Mucosa of gallbladder (tissue), 1 donor: ENCODE measurements at places on chromosomes 4 and X.

DNA sequence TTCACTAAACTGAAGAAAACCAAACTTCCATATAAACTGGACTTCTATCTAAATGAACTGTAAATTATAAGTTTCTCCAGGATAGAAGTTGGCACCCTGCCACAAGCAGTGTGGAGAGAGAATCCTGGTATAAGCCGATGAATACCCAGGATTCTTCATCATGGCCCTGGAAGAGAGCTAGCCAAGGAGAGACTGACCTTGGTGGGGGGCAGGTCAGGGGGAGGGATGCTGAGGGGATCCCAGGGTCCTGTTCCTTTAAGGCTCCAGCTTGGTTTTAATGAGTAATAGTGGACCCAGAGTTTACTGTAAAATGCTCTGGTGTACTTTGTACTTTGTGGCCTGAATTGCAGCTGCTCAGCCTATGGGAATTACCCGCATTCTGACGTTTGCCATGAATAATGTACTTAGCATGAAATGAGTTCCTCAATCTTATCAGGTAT is 16.9 kb downstream of the RASSF6 start:
- peak; percentile 54 for DNase-seq

GRCh38 chr4:125522992-125523391 is 208.2 kb downstream of the FAT4 start:
- no peak for DNase-seq

DNA sequence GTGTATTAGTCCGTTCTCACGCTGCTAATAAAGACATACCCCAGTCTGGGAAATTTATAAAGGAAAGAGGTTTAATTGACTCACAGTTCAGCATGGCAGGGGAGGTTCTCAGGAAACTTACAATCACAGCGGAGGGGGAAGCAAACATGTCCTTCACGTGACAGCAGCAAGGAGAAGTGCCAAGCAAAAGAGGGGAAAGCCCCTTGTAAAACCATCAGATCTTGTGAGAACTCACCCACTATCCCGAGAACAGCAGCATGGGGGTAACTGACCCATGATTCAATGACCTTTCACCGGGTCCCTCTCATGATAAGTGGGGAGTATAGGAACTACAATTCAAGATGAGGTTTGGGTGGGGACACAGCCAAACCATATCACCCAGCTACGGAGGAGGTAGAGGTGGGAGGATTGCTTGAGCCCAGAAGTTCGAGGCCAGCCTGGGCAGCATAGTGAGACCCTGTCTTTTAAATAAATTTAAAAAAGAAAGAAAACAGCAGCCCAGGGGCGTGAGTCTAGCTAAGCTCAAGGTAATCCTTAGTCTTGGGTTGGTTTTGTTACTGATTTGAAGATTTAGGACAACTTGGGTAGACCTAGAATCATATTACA is 46.4 kb upstream of the TMEM131L start:
- DNase-seq = no peak

GRCh38 chr4:54076673-54077072 is 12.3 kb upstream of the CHIC2 start:
- no peak for DNase-seq

- peak; percentile 18 for DNase-seq
Measured at GRCh38 chr4:170949084-170949483, 859.3 kb upstream of the AADAT start.

DNA sequence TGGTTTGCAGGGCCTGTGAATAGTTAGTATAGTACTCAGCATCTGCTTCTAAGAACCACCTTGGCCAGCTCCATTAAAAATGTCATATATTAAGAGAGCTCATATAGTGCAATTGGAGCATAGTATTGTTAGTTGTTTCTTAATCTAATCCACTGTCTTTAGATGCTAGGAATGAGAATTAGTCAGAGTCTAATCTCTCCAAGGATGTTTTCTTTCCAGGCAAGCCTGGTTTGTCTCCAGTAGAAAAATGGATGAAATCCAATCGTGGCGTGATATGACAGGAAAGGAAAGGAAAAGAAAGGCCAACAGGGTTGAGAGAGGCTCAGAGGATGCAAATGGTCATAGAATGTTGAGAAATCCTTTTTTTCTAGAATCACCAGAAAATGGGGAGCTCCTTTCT is 15.0 kb upstream of the TMEM164 start:
- no peak for DNase-seq

DNA sequence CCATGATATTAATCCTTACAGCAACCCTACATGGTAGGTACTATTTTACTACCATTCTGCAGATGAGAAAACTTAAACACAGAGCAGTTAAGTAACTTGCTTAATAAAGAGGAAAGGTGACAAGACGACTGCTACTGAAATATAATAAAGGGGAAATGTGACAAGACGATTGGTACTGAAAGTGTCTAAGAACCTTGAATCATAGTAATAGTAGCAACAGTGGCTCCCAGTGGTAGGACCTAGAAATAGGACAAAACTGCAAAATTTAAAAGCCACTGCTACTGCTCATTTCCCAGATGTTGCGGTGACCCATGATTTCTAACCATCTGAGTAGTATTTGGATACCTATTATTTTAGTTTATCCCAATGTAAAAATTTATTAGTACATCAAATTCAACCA is 89.5 kb downstream of the TASL start:
- no peak for DNase-seq

DNA sequence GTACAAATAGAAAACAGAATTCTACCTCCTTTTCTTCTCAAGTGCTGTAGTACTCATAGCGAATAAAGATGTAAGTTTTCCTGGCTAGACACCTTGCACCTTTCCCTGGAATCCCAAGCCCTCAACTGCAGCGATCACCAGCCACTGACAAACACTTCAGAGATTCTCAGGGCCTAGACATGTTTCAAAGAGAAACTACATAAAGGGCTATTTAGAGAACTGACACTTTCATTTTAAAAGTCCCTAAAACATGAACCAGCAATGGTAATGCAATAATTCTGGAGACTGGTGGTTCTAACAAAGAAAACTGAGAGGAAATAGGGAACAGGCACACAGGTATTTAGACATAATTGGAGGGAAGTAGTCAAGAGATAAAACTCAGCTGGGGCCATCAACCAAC is 35.7 kb downstream of the FANCB start:
- DNase-seq = no peak
